ENCODE measurements at places on chromosomes 6 and 20. TPM values are rescaled to one million over a fixed set of nuclear protein-coding genes. Genes with fewer than 3 reads are reported as not detected.

Gene RAD21L1
- total RNA-seq: 1.2 TPM

Gene HRH3
- not detected for total RNA-seq

Gene MCCD1
- total RNA-seq: not detected

Gene BPI
- total RNA-seq: not detected

Gene BIRC7
- total RNA-seq: 10.6 TPM

Gene ABHD16B
- total RNA-seq: not detected

Gene TRIM10
- total RNA-seq: not detected

Gene HLA-G
- 0.46 TPM for total RNA-seq

DNA sequence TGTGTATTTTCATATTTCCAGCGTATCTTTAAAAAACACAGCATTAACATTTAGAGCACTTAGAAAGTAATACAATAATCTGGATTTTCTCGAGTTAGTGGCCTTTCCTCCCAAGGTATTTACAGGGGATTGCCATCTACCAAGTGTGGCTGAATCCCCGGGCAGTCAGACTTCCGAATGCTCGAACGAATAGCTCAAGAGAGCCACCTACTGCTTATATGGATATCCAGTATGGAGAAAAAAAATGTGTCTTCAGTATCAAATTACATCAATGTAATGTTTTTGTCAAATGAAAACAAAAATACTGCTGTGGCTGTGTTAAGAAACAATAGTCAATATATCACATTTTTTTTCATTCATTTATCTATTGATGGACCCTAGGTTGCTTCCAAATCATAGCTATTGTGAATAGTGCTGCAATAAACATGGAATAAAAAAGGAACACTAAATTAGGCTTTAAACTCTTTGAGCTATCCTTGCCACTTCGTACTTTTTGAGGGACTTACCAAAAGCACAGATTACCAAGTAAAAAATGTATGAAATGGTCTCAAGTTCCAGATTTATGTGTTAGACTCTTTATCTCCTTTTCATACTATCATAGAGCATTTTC is 654.5 kb upstream of the PTCHD4 start:
- DNase-seq: peak; percentile 18

GRCh38 chr6:52741872-52742271 is 21.4 kb downstream of the GSTA2 start:
- DNase-seq: no peak

DNA sequence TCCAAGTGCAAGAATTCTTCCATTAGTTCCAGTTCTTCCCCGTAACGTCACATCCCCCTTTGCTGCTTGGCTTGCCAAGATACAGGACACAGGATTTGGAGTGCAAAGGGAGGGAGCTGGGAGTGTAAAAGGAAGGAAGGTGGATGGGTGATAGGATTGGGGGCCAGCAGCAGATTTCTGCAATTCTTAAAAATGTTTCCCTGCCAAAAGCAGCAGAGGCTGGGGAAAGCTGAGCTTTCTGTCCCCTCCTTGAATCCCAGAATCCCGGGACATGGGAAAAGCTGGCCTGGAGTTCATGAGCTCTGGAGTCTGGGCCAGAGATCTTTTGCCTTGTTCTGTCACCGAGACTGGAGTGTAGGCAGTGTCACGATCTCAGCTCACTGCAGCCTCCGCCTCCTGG is 60.0 kb upstream of the EPB41L1 start:
- DNase-seq: no peak

GRCh38 chr6:130307752-130308361 is 58.0 kb upstream of the TMEM200A start:
- DNase-seq: no peak

- no peak for DNase-seq
Observed at GRCh38 chr20:46393967-46394366, 12.4 kb downstream of the ELMO2 start.

GRCh38 chr6:10532392-10532791 is 11.2 kb downstream of the GCNT2 start:
- no peak for DNase-seq

DNA sequence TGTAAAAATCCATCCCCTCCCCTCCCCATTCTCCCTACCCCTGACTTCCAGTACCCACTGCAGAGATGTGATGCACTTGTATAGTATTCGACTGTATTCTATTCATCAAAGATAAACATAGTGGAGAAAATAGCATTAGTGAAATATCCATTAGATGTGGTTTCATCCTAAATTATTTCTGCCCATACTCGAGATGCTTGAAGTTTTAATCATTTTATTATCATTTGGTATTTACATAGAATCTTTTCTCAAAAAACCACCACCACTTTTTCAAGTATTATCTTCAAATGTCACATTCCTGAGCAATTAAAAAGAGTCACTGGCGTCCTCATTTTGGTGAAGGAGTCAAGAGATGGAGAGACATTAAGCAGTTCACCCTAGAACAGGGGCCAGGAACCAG is 181.9 kb downstream of the HAO1 start:
- DNase-seq: no peak

GRCh38 chr20:1940581-1940980 is 45.4 kb downstream of the SIRPA start:
- no peak for DNase-seq

GRCh38 chr6:143449714-143450452 is 612 bp downstream of the ADAT2 start:
- DNase-seq: no peak

- no peak for DNase-seq
Observed at GRCh38 chr20:4780245-4780644, 58.5 kb downstream of the PRND start.

DNA sequence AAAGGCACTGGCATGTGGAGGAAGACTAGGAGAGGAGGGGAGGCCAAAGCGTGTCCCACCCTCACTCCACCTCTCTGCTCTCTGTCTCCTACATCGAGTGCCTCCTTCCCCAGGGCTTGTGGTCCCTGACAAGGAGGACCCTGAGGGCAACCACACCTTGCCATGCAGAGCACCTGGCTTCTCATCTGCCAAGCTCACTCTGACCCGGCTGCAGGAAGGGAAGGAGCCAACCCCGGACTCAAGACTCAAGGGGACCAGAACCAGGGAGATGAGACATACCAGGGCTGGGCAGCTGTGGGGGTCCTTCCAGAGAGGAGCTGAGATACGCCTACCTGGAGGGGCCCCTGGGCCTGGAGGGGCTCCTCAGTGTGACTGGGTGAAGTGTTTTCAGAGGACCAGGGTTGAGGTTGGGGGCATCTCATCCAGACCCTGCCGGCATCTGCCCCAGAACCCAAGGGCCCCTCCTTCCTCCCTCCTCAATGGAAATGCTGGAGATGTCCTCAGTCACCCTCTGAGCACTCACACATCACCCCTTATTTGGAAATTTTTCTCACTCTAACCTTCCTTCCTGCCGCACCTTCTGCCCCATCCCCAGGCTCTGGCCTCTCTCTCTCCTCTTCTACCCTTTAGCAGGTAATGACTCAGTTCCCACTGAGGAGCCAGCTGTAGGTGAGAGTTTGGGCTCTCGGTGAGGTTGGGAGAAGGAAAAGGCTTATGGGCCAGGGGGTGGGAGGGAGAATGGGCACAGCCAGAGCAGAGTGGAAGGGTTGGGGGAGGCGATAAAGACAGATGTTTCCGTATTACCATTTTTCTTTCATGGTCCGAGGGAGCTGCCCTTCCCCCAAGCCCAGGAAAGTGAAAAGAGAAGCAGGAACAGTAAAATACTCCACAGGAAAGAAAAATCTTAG is 32.0 kb upstream of the POU5F1 start:
- DNase-seq: no peak

- DNase-seq: no peak
Observed at GRCh38 chr6:44622956-44623355, 235.4 kb downstream of the CDC5L start.

DNA sequence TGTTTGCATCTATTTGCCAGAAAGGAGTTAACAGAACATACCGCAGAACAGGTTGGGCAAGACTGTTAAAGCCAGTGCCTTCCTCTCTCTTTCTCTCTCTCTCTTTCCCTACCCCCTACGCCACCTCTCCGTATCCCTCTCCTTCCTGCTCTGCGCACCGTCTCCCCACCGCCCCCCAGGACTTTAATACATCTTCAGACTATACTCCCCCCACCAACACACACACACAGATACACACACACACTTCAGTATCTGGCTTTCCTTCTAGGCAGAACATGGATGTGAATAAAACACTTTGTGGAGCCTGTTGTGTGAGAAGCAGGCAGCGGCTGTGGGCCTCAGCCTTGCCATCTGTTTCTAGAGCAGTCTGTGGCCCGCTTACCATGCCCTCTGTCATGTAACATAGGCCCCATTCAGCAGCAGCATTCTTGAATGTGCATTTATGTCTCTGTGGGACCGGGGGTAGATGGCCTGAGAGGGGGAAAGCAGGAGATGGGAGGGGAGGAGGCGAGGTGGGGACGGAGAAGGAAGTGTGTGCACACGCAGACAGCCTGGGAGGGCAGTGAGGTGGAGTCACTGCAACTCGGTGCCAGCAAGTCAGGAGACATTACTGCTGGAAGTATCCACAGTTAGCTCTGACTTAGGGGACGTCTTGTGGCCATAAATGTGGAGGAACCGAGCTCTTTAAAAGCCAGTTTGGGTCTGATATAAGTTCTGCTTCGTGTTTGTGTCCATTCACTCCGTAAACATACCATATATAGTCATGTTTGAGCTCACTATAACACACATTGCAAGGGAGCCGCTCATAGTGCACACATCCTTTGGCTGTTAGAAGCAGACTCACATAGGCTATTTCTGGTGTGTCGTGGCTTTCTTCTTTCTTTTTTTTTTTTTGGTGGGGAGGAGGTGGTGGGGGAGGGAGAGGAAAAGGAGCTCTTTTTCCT is 38.4 kb downstream of the RREB1 start:
- no peak for DNase-seq

DNA sequence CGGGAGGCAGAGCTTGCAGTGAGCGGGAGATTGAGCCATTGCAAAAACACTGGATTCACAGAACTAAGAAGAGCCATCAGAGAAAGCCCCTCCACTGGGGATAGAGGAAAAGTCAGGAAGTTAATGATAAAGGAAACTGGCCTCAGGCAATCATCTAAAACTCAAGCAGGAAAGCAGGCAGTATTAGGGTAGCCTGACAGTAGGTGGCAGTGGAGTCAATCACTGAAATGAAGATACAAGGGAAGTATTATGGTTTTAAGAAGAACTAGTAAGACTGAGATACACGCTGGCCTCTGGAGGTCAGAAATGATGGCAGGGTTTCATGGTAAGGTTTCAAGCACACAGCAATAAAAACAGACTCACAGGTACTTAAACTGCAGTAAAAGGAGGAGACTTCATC is 578.3 kb downstream of the HACE1 start:
- no peak for DNase-seq

- DNase-seq: no peak
Observed at GRCh38 chr6:106347219-106347618, 13.3 kb upstream of the CRYBG1 start.

- DNase-seq: no peak
Observed at GRCh38 chr6:26336355-26337198, 28.4 kb upstream of the BTN3A2 start.

DNA sequence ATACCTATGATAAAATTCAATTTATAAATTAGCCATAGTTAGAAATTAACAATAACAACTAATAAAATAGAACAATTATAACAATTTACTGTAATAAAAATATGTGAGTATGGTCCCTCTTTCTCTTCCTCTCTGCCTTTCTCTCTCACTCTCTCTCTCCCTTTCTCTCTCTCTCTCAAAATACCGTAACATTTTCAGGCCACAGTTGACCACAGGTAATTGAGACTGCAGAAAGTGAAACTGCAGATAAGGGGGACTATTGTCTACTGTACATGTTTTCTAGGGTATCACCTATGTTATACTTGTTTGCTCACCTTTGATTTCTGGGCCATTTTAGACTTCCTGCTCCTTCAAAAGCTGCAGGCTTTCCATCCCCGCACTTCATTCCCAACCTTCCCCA is 46.8 kb downstream of the LY86 start:
- DNase-seq: no peak

DNA sequence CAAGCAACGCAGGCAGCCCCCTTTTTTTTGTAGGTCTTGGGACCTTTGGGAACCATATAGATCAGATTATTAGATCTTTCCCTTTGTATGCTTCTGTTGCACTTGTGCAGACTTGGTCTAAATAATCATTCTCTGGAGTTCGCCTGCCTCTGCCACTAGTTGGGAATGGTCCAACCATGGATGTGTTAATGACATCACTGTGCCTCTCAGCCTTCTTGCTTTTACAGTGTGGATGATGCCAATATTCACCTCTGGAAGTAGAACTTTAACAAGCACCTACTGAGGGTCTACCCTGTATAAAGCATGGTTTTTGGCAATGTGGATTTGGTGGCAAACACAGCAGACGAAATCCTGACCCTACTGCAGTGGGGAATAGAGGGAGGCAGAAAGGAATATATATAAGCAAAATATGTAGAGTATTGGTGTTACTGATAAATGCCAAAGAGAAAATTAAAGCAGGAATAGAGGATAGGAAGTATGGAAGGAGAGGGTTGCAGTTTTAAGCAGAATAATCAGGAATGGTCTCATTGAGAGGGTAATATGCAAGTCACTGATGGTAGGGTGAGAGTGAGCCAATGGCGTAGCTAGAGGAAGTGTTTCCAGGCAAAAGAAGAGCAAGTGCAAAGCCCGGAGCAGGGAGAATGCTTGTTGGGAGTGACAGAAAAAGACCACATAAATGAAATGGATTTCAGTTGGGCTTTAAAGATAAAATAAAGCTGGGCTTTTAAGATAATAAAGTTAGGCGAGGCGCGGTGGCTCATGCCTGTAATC is 97.5 kb downstream of the DOK5 start:
- no peak for DNase-seq

GRCh38 chr6:132669690-132670291 is 10.8 kb upstream of the TAAR1 start:
- no peak for DNase-seq

DNA sequence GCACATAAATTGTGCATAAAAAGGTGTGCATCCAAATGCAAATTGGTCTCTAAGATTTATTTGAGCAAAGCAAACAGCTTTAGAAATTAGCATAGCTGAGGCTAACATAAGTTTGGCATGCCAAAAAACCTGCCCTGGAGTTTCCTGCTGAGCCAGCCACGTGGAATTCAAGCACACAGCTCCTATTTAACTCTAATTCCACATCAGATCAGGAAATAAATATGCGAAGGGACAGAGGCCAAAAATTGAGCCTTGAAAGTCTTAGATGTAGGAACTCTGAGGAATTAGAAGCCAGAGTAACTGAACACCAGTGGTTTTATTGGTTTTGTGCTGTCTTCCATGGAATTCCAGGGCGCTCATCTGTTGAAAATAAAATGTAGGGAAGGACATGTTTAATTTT is 19.6 kb downstream of the SOBP start:
- DNase-seq: no peak

DNA sequence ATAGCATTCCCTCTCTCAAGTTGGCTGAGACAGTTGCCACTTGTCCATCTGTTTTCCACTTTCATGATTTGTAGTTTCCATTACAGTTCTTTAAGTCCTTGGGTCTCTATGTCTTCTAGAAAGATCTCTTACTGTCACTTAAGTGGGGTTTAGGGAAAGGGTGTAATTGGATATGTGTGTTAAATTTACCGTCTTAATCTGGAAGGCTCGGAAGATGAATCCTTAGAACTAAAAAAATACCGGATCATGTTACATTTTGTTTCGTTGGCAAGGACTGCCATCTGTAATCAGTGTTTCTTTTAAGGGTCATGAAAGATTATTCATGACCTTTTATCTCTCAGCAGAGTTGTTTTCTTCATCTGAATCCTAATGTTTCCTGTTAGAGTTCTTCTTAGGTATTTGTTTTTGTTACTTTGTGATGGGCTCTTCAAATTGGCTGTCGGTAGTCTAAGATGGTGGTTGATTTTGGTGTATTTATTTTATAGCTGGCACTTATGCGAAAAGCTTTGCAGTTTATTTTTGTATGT is 21.8 kb upstream of the BTBD3 start:
- no peak for DNase-seq
